D341Med (cell line): ENCODE measurements at places on chromosomes 5 and 9.

GRCh38 chr5:4093236-4093635 is 497.6 kb downstream of the IRX1 start:
- DNase-seq: no peak

DNA sequence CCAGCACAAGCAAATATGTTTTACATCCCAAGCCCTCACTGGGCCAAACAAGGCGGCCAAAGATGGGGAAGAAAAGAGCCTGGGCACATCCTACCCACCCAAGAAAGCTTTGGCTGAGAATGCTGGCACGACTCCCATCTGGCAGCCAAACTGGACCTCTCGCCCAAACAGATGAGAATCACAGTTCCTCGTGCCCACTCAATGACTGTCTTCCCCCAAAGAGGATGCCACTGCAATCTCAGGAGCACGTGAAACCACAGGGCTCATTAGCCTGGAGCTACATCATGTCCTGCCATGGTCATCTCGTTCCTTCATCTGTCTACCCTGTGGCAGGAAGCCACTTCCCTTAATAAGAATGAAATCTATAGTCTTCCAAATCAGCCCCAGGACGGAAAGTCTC is 536.8 kb downstream of the BNC2 start:
- DNase-seq: no peak

DNA sequence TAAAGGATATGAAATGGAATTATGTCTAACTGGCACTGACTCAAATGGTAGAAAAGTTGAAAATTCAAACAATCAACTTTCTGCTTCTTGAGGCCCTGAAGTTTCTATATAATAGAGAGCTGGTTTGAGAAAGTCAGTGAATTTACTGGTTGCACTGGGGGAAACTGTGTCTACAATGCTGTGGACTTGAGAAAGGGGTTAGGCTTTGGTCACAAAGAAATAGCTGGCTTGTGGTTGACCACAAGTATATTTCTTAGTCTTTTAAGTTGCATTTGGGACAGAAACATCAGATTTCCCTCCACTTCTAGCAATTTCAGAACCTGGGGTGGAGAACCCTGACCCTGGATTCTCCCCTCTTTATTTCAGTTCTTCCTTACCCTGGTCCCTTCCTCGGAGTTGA is 192.6 kb upstream of the ACTBL2 start:
- DNase-seq: no peak

DNA sequence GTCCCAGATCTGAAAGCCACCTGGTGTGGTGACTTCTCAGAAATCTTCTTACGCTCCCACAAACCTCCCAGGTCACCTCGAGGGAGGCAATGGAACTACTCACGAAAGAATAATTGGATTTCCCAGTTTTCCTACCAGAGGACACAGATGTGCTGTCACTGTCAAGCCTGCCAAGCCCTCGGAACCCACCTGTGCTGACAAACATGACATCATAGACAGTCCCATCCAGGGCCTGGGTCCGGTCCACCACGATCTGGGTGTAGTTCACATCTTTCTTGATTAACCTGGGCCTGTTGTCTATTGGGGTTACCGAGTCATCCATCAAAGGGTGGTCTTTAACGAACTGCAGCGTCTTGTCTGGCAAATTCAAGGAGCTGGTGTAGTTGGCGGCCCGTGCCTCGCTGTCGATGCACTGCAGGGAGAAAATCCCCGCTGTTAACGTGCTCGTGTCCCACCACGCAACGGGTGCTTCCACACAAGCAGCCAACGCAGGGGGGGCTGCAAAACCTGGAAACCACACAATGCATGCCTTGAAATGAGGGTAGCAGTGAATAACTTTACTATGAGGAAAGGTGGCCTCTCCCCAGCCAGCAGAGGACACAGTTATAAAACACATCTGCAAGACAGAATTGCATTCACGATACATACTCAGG is 69.0 kb downstream of the SECISBP2 start:
- no peak for DNase-seq

- DNase-seq: no peak
Measured at GRCh38 chr5:155021842-155022241, 8.3 kb downstream of the KIF4B start.

GRCh38 chr9:107653263-107653821 is 163.8 kb upstream of the KLF4 start:
- peak; percentile 85 for DNase-seq

DNA sequence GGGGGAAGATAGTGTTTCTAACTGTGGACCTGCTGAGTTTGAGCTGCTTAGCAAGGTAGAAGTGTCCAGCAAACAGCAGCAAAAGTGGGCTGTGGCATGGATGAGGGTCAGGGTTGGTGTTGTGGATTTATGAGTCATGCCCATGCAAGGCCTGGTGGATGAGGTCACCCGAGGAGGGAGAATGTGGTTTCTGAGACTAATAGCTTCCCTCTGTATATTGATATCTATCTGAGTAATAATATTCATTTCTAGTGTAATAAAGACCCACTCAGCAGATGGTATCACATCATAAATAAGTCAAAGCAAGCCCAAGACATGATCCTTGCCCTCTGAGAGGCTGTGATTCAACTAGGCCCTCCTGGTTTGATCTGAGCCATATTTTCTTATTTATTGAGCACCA is 597.8 kb upstream of the CLINT1 start:
- DNase-seq: no peak

DNA sequence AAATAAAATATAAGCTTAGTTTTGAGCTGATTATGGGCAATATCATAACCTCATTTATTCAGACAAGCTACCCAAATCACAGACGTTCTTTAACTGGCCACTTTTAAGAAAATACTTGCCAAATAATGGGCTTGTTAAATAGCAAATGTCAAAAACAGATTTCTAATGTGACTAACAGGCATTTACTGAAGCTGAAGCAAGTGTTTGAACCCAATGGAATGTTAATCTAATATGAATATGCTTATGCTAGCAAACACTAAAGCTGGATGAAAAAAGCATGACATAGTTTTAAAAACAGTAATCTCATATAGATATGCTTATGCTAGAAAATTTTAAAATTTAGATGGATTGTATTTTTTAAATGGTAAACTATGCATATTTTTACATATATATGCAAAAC is 411.6 kb upstream of the PTGER4 start:
- no peak for DNase-seq

DNA sequence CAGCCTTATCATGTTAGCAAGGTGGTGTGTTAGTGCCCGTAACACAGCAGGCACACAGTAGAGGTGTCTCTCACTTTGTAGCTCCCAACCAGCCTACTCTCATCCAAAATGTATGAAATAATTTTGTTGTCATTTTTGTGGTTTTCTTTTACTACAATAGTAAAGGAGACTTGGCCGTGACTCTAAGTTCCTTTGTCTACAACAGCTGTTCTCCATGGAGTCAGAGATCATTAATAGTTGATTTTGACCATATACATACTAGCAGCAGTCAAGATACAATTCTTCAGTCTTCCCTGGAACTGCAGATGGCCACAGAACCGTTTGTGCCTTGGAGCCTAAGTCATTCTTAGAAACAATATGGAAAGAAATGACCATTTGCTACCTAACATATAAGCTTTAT is 567.1 kb downstream of the TLR4 start:
- DNase-seq: no peak

DNA sequence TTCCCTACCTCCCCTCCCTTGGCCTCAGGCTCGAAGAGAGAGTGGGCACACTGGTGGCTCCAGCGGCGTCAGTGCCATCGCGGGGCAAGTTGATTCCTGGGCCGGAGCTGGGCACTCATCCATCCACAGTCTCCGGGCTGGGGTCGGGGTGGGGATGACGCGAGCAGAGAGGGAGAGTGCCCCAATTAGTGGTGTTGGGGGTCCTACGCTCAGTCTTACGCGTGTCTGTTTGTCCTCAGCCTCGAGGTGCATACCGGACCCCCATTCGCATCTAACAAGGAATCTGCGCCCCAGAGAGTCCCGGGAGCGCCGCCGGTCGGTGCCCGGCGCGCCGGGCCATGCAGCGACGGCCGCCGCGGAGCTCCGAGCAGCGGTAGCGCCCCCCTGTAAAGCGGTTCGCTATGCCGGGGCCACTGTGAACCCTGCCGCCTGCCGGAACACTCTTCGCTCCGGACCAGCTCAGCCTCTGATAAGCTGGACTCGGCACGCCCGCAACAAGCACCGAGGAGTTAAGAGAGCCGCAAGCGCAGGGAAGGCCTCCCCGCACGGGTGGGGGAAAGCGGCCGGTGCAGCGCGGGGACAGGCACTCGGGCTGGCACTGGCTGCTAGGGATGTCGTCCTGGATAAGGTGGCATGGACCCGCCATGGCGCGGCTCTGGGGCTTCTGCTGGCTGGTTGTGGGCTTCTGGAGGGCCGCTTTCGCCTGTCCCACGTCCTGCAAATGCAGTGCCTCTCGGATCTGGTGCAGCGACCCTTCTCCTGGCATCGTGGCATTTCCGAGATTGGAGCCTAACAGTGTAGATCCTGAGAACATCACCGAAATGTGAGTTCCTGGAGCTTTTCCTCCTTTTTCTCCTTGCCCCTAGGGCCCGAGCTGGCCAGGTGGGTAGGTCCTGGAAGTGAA is 861 bp downstream of the NTRK2 start:
- DNase-seq: peak; percentile 53

DNA sequence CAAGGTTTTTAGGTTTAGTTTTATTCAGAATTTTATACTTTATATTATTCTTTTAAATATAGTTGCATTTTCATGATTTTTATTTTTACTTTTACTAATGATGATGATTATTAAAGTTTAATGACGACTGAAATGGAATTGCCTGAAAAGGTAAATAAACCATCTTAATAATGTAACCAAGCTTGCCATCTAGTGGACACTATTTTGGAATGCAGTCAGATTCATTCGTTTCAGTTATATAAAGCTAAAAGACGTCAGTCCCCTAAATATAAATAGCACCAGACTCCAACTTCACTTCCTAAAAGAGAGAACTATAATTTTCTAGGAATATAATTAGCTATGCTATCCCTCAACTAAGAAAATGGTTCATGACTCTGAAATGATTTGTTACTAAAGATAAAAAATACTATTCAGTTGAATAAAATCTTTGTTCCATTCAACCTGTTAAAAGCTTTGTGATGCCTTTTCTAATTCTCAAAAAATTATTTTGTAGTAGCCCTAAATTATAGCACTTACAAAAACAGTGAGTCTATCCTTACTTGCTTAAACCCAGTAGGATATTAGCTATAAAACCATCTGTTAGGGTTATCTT is 19.9 kb downstream of the ABITRAM start:
- peak; percentile 31 for DNase-seq

DNA sequence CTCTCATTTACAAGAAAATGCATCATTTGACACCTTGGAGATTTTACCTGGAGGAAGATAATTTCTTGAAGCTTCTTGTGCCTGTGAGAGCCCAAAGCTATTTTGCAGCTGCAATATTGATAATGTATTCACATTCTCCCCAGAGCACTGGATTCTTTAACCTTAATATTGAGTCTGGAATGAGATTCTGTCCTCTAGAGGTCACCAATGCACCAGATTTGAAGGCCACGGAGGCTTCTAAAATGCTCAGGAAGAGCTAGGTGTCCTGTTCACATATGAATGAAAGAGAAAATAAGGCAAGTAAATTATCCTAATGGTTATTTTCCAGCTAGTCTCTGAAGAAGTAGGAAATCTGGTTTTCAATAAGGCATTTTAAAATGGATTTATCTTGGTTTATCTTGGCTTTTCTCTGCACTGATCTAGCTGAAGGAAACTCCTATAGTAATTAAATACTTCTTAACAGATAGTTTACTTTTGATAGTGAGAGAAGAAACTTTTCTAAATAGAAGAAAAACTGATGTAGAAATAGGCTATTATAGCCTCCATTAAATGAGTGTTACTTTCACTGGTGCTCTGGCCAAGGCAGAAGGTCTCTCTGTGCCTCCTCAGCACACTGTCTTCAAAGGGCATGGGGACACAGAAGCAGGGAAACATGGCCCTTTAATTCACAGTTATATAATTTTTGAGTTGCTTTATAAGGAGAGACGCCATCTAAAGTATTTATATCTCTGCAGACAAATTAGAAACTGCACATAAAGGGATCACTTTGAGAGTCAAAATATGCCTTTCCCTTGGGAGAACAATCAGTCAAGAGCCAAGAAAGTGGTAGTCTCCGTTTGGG is 297.0 kb upstream of the ACTBL2 start:
- peak; percentile 39 for DNase-seq

DNA sequence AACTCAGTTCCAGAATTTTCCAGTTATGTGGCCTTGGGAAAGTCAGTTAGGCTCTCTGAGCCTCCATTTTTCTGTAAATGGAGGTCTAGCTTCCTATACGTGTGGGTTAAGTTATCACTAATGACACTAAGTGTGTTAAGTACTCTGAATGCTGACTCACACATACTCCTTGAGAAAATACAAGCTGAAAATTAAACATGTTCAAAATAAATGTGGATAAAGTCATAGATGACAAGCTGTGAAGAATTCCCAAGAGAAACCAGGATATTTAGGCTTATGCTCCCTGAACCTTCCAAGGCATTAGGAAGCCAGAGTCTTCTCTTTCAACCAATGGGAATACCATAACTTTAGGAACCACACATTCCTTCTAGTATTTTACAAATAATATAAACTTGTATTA is 58.1 kb downstream of the ABCA1 start:
- DNase-seq: no peak

DNA sequence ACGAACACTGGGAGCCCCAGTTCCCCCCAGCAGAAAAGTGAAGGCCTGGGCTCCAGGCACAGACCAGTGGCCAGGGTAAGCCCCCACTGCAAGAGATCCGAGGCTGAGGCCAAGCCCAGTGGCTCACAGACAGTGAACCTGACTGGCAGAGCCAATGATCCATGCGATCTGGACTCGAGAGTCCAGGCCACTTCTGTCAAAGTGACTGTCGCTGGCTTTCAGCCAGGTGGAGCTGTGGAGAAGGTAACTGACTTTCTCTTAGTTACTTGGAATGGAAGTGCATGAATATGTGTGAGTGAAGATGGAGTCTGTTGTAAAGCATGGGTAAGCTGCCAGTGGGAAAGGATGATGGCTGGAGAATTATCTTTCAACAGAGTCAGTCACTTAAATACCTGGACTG is 99.7 kb downstream of the GOLPH3 start:
- DNase-seq: no peak

GRCh38 chr5:116358911-116359418 is 215.7 kb downstream of the SEMA6A start:
- no peak for DNase-seq

- no peak for DNase-seq
Measured at GRCh38 chr5:62649476-62650113, 71.0 kb downstream of the LRRC70 start.

DNA sequence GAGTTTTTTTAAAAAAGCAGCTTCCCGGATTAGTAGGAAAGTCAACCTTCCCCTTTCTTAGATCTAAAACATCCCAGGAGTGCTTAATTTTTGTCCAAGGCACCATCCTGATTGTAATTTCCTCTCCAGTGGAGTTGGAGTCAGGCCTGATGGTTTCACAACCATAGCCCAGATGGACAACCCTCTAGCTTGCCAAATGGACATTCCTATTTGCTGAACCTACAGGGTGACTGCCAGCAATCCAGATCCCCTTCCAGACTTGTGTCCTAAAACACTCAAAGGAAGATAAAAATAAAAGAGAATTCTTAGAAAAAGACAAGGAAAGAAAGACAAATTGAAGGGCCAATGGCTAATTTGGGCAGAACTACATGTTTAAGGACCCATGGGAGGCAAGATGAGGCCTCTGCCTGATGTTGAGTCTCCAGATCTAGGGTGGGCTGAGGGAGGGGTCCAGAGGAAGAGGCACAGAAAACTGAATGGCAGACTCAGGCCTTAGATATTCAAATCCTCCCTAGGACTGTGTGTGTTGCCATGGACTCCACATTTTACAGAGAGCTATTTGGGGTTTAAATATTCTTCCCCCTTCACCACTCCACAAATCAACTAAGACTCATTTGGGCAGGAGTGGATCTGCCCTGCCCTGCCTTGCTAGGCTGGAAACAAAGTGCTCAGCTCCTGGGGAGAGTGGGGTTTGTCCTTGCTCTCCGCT is 38.5 kb upstream of the SLC44A1 start:
- no peak for DNase-seq
